Right hindlimb (tissue), 1 donor: ENCODE measurements at places on chromosomes 2 and 18.

GRCh38 chr2:66805016-66805865, 370.3 kb downstream of the MEIS1 start:
- DNase-seq: no peak

DNA sequence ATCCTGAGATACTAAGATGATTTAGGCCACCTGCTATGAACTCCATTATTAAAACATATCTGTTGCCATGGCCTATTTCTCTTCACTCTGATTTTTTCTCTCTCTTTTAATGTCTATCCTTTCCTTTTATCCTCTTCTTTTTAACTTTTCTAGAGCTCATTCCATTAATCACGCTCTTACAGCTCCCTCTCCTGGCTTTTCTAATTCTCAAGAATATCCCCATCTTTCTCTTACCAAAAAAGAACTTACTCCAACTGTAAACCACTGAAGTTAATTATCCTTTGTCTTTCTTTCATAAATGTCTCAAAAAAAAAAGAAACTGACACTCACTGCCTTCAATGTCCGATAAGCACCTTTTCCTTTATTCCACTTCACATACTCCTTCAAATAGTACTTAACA, 7.9 kb downstream of the PPP3R1 start:
- no peak for DNase-seq

GRCh38 chr2:166494140-166494624, at the start of gene SCN7A:
SCN7A (minus strand) TSS chr2:166494249; CDS start chr2:166477696, 16,553 bp downstream.
- peak; percentile 95 for DNase-seq

GRCh38 chr2:25592766-25593292, 80.5 kb downstream of the DTNB start:
- DNase-seq: no peak

DNA sequence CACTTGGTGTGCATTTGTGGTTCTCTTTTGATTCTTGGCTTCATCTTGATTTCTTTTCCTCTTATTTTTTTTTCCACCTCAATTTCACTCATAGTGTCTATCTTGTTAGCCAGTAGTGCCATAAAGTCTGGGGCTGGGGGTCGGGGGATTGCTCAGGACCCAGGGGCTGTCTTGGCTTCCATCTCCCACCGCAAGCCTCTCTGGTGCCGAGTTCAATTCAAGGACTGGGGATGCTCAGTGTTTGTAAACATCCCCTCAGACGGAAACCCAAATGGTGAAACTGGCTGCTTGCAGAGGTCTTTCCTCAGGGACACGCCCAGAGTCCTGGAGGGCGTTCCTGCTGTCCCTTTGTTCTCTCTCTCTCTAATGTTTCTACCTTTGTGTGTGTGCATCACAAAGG, 173.3 kb downstream of the TWIST2 start:
- no peak for DNase-seq

- DNase-seq: no peak
Observed at GRCh38 chr18:63216516-63217311, 102.9 kb downstream of the BCL2 start.

DNA sequence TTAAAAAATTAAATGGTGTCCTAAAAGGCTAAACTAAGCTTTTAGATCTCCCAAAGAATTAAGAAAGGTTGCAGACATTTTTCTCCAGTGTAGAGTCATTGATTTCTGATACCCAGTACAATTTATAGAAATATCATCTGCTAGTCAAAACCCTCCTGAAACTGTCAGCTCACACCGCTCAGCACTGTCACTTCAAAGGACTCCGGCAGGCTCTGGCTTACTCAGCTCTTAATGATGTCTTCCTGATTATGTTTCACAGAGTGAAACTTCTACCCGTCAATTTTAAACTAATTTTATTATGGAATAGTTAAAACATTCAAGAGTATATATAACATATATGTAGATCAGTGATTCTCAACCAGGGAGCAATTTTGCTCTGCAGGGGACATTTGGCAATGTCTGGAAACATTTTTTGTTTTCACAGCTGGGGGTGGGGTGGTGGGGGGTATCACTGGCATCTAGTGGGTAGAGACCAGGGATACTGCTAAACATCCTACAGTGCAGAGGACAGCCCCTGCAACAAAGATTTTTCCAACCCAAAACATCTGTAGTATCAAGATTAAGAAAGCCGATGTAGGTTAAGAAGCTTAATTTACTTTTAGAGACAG, 31.6 kb downstream of the CDK15 start:
- DNase-seq: no peak
